NCI-H524 treated with DMSO at 0.1 percent for 48 hours (cell line): ENCODE measurements at places on chromosomes 7 and 10.

- no peak for DNase-seq
Measured at GRCh38 chr7:52463341-52463740, 572.1 kb upstream of the POM121L12 start.

DNA sequence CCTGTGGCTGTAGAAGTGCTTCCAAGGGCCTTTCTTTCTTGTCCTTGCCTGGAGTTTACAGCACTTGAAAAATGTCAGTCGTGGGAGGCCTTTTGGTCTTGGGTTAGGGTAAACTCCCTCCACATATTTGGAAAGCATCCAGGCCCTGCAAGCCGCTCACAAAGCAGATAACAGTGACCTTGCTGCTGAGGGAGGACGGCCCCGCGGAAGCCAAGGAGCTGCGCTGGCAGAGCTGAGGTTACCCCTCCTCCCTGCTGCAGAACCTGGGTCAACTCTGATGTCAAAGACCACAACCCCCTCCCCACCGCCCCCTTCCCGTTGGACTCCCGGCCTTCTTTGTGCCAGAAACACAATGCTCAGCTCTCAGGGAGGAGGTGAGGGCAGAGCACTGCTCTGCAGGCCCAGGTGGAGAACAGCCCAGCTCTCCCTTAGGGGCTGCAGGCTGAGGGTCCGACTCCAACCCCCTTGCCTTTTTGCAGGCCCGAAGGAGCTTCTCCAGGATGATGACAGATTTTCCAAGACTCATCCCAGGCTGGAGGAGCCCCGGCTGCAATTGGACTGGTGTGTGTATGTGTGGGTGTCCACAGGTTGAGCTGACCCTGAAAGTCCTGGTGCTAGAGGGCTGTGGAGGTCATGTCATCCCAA, 957.6 kb upstream of the ZNF722 start:
- no peak for DNase-seq

DNA sequence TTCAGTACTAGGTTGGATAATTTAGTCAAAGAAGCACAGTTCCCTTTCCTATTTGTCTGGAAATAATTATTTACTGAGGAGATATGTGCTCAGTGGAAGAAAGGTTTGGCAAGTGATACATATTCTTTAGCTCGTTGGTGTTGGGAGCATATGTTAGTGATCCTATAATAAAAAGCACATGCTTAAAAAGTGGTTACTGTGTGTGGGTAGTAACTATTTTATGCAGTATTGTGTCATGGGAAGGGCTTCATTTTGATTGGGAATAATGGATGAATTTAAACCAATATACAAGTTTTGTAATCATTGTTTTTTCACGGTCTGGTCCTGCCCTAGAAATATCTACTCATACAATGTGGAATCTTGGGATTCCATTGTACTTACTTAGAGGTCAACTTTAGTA, 188.7 kb upstream of the PPP1R3A start:
- DNase-seq = no peak

- no peak for DNase-seq
Measured at GRCh38 chr10:1293636-1294435, 237.7 kb downstream of the WDR37 start.

DNA sequence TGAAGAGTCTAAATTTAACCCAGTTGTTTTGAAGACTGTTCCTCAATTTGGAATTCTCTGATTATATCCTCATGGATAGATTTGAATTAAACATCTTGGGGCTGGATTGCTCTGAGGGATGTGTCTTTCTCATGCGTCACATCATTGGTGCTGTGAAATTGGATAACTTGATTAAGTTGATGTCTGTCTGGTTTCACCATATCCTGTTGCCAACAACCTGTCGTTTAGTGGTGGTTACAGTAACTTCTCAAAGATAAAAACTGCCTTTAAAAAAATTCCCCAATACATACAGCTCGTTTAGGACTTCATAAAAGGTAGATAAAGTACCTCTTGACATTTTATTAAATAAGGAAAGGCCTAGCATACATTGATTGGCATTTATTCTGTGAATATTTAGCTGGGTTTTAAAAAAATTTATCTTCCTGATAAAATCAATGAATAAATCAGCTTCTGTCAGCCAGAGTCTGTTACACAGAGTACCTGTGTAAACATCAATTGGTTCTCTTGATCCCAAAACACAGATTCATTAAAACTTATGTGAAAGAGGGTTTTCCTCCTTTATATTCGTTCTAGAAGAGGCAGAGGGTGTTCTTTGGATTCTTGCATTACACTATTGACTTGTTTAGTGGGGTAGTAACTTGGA, 10.5 kb downstream of the CRCP start:
- no peak for DNase-seq

- DNase-seq = no peak
Measured at GRCh38 chr7:21948887-21949540, 3.3 kb upstream of the CDCA7L start.

DNA sequence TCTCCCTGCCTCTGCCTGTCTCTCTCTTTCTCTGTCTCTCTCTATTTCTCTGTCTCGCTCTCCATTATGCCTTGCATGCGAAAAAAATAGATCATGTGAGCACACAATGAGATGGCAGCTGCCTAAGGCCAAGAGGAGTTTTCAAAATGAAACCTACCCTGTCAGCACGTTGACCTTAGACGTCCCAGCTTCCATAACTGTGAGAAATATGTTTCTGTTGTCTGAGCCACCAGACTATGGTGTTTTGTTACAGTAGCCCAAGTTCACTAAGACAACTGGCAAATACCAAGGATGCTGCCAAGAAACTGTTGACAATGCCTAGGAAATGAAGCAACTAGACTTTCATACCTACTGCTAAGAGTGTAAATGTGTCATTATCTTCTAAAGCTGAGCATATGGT, 70.6 kb upstream of the PLXDC2 start:
- no peak for DNase-seq

DNA sequence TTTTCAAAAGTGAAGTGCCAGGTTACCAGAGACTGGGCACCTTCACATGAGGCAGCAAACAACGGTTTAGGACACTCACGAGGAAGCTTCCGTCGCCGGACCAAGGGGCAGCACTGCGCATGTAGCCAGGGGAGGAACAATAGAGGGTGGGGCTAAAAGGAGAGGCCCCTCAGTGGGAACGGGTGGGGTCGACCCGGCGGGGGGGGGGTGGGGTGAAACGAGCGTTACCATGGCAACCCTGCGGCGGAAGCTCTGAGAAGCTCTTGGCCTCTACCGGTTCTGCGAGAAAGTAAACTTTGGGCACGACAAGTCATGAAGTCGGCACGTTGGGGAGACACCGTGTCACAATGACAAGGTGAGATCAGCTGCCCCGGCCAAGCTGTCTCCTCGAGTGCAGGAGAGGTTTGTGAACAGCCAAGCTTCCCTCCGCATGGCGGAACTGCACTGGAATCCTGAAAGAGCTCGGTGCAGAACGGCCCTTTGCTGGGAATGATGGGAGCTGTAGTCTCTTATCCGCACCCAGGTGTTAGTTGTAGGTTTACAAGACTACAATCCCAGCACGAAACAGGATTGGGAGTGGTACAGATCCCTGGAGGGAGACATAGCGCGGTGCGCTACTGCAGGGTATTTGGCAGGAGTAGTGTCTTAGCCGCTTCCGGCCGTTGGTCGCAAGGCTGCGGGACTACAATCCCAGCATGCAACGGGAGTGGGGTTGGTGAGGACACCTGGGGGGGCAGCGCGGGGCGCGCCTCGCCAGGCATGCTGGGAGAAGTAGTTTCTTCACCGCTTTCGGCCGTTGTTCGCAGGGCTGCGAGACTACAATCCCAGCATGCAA, 72.8 kb upstream of the ZNF722 start:
- DNase-seq = peak; percentile 39

DNA sequence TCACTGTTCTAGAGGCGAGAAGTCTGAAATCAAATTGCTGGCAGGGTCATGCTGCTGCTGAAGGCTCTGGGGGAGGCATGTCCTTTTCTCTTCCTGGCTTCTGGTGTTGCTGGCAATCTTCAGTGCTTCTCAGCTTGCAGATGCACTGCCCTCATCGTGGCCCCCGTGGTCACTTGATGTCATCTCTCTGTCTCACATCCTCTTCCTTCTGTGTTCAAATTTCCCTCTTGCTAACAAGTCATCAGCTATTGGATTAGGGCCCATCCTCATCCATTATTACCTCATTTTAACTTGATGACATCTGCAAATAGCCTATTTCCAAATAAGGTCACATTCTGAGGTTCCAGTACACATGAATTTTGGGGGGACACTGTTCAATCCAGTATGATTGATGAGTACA, 36.6 kb upstream of the SRGN start:
- DNase-seq = no peak

GRCh38 chr10:46293832-46294640, 7.2 kb downstream of the ANTXRL start:
- no peak for DNase-seq

GRCh38 chr7:157875230-157876179, 538.7 kb downstream of the DNAJB6 start:
- DNase-seq = no peak

DNA sequence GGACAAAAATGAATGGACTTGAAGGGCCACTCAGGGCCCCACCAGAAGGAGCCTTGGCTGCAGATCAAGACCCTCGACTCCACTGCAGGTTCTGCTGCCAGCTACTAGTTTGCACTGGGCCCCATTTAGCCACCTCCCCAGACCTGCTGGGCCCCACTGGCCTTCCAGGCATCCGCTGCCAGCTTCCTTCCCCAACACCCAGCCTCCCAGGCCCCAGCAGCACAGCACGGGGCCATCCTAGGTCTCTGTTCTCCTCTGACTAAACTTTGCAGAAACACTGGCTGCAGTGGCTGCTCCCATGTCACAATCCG, 277.4 kb upstream of the KLF14 start:
- DNase-seq = no peak

- no peak for DNase-seq
Measured at GRCh38 chr7:133650069-133650468, 397.2 kb downstream of the EXOC4 start.

- no peak for DNase-seq
Measured at GRCh38 chr10:105734479-105734878, 1093.4 kb downstream of the SORCS3 start.

GRCh38 chr10:64080071-64080470, 558.9 kb downstream of the REEP3 start:
- DNase-seq = no peak

DNA sequence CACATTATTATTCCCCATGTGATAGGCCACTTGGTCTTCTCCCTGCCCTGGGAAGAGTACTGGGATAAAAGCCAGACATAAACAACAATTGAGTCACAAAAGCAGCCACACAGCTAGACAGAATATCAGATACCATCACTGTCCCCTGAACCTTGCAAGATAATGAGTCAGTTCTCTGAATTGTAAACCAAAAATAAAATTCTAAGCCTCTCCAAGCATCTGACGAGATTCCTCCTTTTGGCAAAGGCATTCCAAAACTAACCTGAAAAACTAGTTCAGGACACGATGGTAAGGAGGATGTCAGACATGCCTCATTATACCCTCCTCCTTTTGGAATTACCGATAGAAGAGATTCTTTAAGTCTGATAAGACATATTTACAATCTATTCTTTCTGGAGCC, 450.7 kb downstream of the HTR7 start:
- no peak for DNase-seq

DNA sequence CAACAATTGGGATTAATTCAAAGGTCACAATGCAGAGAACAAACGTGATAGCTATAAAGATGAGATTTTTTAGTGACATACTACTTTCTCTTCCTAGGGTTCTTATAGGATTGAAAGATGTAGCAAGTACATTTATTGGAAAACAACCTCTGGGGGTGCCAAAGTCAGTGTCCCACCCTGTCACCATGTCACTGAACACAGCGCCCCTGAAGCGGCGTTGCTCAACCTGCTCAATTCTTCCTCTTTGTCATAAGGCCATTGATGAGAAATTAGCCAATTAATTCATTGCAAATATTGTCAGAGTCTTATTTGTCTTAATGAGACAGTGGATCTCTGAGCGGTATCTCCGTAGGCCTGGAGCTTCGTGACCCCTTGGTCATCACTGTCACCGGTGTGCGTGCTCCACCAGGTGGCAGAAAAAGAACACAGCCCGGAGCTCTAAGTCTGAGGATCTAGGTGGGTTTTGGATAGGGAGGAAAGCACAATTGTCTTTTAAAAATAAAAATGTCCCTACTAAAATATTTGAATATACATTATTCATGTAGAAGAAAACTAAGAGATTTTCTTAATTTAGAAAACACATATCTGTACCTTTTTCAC, 362.6 kb downstream of the PAXIP1 start:
- DNase-seq = no peak

GRCh38 chr7:111919631-111920179, 286.5 kb downstream of the DOCK4 start:
- no peak for DNase-seq

GRCh38 chr7:115359119-115359518, 437.2 kb downstream of the MDFIC start:
- no peak for DNase-seq

DNA sequence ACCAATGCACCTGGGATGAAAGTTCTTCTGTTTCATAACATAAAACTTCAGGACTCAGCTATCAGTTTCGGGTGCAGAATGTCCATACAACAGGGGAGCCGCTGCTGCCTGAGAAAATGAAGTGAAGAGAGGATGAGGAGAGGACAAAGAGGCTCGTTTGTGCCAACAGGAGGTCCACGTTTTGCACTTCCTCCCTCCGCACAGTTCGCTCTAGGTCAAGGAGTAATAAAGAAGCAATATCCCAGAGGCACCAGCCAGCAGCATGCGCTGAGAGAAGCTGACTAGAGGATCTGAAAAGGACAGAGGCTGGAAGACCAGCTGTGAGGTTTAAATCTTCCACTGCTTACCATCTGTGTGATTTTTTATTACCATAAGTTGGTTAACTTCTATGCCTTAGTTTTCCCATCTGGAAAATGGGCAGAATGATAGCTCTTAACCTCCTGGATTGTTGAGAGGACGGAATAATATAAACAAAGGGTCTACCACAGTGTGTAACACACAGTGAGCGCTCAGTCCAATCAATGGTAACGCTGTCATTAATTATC, 709 bp downstream of the GPAM start:
- no peak for DNase-seq

GRCh38 chr10:106931159-106931852, 233.2 kb downstream of the SORCS1 start:
- no peak for DNase-seq

DNA sequence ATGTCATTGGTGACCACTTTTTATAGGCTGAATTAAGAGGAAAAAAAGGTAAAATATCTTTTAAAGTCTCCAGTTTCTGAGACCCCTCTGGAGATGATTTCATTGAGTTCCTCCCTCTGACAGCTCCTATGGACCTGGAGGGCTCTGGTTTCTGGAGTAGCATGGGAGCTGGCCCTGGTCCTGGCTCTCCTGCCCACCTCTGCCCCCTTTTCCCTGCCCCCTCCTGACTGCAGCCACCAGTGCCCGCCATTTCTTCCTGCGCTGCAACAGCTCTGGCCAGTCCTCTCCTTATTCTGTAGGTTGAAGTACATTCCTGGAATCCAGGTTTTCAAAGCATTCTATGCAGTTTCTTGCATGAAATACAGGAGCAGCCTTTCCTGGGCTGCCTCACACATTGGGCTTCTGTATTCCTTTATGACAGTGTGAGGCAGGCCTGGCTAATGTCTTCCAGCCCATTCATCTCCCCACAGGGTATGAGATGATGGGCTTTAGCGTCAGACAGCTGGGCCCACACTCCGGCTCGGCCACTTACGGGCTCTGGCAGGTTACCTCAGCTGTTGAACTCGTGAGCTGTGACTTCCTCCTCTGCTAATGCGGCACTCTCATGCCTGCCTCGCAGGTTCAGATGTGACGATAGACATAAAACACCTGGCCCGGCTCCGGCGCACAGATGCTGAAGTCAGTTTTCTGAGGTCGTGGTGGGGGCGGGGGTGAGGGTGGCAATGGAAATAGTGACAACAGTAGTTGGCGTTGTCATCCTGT, 101.7 kb downstream of the MGMT start:
- DNase-seq = no peak
